ENCODE measurements at places on chromosomes 2 and 18.

DNA sequence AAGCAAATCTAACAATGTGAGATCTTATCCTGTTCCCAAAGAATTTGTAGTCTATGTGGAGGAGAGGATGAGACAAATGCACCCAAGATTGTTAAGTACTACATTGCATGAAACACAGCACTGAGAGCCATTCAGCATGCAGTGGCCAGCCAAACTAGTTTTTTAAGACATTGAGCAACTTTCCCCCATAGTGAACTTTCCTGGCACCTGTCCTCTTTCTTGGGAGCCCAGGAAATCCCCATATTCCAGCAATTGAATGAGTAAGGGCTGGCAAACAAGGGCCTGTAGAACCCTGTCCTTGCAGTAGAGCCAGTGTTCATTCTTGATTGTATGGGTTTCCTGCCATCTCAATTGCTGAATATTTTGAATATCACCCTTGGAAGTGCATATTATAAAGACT, 58.8 kb upstream of the FIGN start:
- no peak for DNase-seq

- DNase-seq = no peak
Observed at GRCh38 chr2:170928036-170928823, 823 bp upstream of the GORASP2 start.

- DNase-seq = no peak
Observed at GRCh38 chr2:121123268-121123667, 161.7 kb downstream of the TFCP2L1 start.

- no peak for DNase-seq
Observed at GRCh38 chr2:46878240-46878877, 37.2 kb downstream of the MCFD2 start.

GRCh38 chr2:120670371-120670770, 65.3 kb upstream of the GLI2 start:
- DNase-seq = no peak

GRCh38 chr2:127663566-127664064, 11.7 kb downstream of the LIMS2 start:
- no peak for DNase-seq

GRCh38 chr2:239222312-239222660, 178.5 kb downstream of the HDAC4 start:
- no peak for DNase-seq

- DNase-seq = peak; percentile 39
Observed at GRCh38 chr2:25323042-25323514, 18.6 kb downstream of the DNMT3A start.

DNA sequence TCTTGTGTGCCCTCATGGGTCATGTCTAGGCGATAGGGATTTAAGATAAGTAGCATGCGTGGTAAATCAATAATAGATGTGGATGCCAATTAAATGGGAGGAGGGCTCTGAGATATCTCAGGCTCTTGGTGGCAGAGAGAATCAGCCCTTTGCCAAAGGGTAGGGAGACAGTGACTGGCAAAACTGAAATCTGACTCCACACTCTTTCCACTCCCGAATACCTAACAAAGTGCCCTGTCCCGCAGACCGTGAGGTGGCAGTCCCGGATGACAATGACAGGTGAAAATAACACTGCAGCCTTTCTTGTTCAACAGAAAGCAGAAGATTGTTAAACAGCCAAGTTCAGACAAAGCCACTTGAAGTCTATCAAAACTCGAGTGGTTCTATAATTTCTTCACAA, 47.0 kb downstream of the C2orf76 start:
- no peak for DNase-seq

GRCh38 chr18:37393945-37394609, 171.5 kb downstream of the CELF4 start:
- no peak for DNase-seq
